ENCODE measurements at places on chromosomes 1 and 21.

- DNase-seq: no peak
Observed at GRCh38 chr1:25707280-25708016, 90.9 kb downstream of the MAN1C1 start.

DNA sequence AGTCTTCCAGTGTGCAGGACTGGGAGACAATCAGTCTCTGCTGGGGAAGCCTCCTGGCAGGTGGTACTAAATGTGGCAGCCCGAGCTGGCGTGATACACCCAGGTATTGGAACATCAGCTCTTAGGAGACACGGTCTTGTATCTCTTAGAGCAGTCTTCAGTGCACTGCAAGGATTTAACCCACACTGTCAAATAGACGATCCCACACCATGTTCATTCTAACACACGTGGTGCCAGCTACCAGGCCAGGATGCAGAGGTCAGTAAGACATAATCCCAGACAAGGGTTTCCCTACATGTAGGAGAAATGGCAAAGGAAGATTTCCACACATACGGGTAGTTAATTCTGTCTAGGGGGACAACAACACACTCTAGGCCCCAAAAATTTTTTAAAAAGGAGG is 8.7 kb downstream of the TRIM11 start:
- no peak for DNase-seq

DNA sequence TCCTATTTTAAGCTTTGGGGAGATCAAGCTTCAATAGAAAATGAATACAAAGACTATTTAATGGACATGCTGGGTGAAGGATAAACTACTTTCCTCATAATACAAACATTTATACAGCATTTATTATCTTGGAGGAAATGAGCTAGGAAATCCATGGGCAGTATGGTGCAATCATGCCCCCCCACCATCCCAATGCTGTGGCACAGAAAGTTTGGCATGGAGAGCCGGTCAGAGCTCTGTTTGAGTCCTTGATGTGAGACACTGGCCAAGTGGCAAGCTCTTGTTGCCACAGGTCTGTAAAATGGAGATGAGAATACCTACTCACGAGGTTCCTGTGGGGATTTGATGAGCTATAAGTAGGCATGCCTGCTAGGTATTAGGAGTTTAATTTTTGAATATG is 120.6 kb downstream of the MAB21L3 start:
- no peak for DNase-seq

- DNase-seq: peak; percentile 53
Observed at GRCh38 chr21:33432496-33432895, 29.3 kb downstream of the IFNGR2 start.

DNA sequence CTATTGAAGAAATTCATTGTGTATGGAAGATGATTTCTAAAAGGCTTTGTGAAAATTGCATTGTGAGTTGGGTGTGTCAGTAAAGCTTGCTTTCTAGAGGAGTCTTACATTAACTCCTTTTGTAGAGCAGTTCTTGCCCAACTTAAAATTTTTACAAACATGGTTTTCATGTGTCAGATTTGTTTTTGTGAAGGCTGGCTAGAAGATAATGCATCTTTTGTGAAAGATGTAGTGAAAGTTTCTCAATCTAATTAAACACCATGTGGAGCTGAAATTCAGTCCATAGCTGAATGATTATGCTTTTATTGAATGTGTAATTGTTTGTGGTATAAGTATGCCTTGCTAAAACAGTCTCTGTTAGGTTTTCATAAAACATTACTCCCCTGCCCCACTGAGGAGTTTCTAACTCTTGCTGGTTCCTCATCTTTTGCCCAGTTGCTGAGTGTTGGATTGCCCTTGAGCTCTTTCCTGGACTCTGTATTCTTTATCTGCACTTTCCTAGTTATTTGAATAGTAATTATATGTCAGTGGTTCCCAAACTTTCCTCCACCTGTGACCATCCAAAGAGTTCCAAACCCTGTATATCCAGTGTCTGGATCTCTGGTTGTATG is 38.0 kb downstream of the KCTD3 start:
- no peak for DNase-seq

- DNase-seq: no peak
Observed at GRCh38 chr1:33260439-33260838, 4.1 kb downstream of the ZNF362 start.

GRCh38 chr1:247301176-247301540 is 30.5 kb downstream of the ZNF496 start:
- DNase-seq: no peak

- DNase-seq: no peak
Observed at GRCh38 chr1:26530895-26531598, 1.5 kb downstream of the RPS6KA1 start.

DNA sequence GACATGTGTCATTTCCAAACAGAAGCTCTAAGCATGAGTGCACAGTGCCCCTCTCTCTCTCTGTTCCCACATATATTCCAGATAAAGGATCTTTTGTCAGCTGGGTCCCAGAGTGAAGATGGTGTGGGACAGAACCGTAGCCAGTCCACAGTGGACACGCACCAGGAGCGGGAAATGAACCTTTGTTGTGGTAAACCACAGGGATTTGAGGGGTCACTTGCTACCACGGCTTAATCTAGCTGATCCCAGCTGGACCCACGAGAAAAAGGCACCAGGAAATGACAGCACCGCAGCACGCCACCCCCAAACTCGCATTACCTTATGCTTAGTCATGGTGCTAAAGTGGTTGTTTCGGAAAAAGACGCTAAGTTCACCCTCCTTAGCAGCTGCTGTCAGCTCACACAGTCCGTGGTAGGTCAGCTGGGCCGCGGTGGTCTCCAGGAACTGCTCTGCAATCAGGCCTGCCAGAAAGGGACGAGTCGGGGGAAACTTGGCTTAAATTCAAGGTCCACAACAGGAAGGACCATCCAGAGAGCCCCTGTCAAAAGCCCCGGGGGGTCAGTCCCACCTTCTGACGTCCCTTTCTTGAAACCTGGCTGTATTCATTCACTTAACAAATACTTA is 7.5 kb downstream of the MINDY1 start:
- DNase-seq: peak; percentile 61

Data from inflammatory macrophage treated with lipopolysaccharide for 4 hours (primary cell).